ENCODE measurements at places on chromosomes 6 and 20.

DNA sequence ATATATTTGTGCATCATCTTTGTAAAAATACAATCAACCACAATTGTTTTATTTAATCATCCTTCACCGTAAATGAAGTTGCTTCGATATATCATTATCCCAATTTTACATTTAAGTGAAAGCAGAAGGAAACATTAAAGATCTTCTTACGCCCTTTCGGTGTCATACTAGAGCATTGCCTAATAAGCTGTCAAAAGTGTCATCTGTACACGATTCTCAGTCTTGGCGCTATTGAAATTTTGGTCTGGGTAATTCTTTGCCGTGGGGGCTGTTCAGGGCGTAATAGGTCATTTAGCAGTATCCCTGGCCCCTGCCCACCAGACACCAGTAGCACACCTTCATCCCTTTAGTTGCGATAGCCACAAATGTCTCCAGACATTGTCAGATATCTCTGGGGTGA, 40.4 kb upstream of the TMEM170B start:
- DNase-seq = no peak

DNA sequence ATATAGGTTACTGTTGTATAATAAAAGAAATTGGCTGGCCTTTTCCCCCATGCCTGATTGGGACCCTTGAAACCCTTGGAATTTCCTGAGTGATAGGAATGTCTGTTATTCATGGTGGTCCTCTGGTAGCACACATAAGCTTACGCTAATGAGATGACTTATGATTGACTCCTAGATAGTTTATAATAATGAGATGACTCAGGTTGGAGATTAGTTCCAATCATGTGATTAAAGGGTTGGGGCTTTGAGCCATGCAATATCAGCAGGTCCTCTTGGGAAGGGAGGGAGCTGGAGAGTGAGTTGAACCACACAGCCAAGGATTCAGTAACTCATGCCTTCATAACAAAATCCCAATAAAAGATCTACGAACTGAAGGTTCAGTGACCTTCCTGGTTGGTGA, 407.6 kb upstream of the MANEA start:
- DNase-seq = no peak

GRCh38 chr20:51856432-51856831, 54.1 kb upstream of the SALL4 start:
- no peak for DNase-seq

GRCh38 chr6:138555421-138555988, 56.2 kb upstream of the NHSL1 start:
- DNase-seq = no peak

DNA sequence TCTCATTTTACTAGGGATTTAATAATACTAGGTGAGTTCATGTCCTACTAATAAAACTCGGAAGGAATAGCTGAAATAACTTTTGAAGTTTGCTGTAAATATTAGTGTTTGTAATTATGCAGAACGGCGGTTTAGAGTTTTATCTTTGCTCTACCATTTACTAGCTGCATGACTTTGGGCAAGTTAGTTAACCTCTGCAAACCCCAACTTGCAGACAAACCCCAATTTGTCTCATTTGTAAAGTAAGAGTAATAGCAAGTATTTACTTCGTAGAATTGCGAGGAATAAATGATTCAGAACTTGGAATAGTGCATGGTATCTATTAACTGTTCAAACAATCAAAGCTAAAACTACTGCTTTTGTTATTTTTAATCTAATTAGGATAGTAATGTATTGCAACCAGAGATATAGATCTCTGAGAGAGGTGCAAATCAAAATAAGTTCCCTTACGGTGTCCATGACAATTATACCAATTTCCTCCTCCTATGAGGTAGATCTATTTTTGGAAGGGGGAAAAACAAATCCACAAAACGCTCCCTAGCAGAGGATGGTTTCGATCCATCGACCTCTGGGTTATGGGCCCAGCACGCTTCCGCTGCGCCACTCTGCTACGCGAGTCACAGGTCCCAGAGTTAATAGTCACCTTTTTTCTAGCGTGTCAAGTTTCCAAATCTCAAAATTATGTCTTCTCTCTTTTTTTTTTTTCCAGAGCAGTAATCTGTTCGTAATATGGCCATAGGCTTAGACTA, 35.1 kb upstream of the BTN3A2 start:
- no peak for DNase-seq

DNA sequence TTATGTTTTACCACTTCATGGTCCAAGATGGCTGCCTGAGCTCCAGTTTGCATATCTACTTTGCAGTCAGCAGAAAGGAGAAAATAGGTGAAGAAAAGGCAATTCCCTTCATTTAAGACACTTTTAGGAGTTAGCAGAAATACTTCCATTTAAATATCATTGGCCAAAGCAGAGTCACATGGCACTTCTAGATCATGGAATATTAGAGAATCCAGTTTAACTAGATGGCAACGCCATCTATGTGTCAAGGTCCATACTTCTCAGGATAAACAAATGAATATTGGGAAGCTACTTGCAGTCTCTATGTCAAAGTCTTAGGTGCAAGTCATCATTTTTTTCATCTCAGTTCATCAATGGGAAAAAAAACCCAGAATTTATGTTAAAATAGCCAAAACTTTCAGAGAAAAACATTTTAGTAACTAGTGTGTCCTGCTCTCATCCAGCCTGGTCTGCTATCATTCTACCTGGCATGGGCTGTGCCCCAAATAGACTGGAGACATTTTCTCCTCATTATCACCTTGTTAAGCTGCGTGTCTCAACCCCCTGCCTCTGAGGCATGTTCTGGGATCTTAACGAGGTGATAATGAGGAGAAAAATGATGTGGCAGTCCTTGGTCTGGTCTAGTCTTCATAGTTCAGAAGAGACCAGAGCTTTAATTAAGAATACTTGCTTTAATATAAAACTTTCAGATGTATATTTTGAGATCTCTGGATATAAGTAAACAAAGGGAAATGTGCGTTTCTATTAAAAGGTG, 227.3 kb downstream of the TBX18 start:
- no peak for DNase-seq
